ENCODE measurements at places on chromosomes 13 and 19.

- no peak for DNase-seq
These were observed 67.1 kb downstream of the NUFIP1 start for GRCh38 chr13:44921931-44922758.

DNA sequence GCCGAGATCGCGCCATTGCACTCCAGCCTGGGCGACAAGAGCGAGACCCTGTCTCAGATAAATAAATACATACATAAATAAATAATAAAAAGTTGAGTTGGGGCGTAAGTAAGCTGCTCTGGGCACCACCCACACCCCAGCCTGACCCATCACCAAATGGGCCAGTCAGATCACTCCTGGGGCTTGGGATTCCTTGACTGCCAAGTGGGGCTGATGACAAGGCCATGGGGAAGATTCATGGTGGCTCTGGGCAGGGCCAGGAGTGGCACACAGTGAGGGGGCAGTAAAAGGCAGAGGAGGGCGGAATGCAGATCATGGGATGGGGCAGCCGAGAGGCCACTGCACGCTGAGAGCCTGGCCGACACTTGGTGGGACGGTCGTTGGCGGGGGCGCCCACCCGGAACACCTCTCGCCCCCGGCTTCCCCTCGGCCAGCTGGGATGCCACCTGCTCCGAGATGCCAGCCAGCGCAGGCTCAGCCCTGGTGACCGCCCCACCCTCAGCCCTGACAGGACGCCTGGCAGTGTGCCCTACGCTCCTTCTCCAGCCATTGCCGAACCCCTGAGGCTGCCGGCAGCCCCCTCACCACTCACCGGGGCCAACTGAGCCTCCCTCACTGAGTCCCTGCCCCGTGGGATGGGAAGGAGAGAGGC is 10.9 kb downstream of the ZNF653 start:
- no peak for DNase-seq

DNA sequence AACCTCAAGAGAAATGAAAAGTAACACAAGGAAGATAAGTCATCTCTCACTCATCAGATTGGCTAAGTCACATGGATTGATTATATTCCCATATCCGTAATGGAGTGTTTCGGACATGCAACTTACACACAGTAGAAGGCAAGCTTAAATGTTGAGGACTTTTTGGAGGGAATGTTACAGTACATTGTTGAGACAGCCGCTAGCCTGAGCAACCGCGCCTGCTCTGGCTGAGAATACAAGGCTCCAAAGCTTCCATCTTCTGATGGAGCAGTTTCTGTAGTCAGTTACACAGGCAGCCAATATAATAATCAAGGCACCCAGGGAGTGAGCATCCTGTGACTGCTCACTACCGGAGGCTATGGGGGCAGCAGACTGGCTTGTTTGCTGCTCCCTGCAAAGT is 1.0 kb upstream of the CRYL1 start:
- no peak for DNase-seq

DNA sequence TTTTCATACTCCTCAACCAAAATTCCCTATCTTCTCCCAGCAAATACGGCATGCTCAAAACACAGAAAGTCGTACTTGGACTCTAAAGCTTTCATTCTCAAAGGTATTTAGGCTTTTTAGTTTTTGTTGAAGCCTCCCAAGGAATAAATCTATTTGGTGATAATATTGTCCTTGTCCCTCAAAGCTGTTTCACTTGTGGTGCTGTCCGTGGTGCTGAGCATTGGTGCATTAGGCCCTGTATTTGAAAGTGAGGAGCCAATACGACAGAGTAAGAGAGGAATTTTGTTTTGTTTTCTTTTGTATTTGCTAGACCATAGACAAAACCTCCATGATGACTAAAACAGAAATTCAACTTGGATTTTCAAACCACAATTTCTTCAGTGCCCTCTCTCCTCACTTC is 3.2 kb upstream of the LGALS13 start:
- DNase-seq: no peak

- no peak for DNase-seq
These were observed 32.3 kb downstream of the BRCA2 start for GRCh38 chr13:32347651-32348050.

GRCh38 chr13:43883631-43884030 is 3.9 kb downstream of the LACC1 start:
- DNase-seq: no peak

All from activated T-cell treated with anti-CD3 and anti-CD28 coated beads for 24 hours (primary cell).